ENCODE measurements at places on chromosomes 7 and 10.

DNA sequence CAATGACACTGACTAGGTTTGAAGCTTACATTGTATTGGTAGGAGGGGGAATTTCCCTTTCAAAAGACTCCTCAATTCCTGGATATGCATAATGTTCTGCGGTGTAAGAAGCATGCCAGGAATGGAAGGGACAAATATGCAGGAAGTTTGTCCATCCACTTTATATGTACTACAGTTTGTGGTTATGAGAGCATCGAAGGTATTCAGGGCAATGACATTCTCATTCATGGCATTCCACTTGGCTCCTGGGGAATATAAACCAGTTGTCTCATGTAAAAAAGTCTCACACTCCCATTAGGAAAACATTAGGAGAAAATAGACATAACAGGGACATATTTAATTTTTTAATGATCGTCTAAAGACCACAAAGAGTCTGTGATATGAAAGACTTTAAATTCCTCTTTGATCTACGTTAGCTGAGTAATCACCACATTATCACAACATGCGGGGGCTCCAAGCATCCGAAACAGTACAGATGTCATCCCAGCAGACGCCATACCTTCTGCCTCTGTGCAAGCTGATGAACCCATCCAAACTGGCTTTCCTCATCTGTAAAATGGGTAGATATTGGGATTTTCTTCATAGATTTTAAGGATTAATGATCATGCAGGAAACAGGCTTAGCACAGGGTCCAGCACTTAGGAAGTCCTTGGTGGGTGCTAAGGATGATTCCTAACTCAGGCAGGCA is 675.3 kb downstream of the INHBA start:
- no peak for DNase-seq

GRCh38 chr7:28688174-28688573 is 270.0 kb downstream of the TRIL start:
- no peak for DNase-seq

DNA sequence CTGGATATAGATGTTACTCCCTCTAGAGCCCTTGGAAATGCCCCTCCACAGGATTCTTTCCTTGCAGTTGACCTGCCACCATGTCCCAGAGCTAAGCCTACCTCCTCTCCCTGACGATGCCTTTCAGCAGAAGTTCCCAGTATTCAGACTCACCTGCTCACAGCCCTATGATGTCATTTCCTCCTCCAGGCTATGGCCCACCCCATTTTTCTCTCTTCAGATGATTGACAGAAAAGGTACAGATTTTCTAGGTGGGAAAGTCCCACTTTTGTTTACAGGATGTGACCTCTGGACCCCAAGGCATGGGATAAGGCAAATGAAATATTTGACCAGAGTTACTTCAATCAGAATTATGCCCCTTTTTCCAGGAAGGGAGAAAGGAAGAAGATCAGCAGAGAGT is 280.2 kb upstream of the PHYHIPL start:
- no peak for DNase-seq

- no peak for DNase-seq
These were observed 13.6 kb downstream of the STAMBPL1 start for GRCh38 chr10:88893611-88894010.

DNA sequence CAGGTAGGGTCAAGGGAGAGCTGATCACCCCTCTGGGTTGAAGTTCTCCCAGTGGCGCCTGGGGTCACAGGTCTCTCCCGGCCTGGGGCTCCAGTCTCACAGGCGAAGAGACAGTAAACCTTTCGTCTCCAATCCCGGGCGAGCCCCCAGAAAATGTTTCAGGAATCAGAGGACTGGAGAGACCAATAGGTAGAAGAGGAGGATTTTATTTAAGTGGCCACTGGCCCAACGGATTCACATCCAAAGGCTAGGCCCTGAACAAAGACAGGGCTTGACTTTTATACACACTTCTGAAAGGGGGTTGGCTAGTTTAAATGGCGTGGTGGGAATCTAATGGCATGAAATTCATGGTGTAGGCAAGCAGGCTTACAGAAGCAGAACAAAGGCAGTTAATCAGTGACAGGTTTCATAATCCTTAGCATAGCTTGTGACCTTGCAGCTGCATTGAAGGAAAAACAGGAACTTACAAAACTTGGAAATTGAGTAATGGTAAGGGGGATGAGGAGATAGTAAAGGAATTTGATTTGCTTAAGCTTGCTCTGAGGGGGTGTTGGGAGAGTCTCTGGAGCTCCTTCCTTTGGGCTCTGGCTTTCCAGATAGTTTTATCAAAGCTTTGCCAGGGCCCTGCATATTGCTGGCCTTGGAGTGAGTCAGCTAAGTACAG is 105.5 kb downstream of the TRIM24 start:
- DNase-seq: no peak

DNA sequence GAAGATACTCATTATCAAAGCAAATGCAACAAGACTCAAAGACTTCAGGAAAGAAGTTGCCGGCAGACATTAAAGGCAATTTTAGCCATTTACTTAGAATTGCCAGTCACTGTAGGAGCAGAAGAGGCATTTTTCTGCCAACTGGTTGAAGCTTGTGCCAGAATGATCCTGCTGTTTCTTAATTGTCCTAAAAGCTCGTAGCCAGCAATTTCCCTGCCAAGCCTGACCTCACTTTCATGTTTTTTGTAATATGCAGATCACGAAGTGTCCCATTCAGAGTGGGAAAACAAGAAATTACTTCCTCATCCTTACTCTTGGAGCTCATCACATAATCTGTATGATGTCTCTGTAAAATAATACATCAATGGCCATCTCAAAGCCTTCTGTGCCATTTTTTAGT is 130.9 kb upstream of the ANKRD1 start:
- DNase-seq: no peak

- DNase-seq: no peak
These were observed 87.1 kb upstream of the AFAP1L2 start for GRCh38 chr10:114491419-114491818.

GRCh38 chr7:19621740-19622139 is 87.1 kb downstream of the POLR1F start:
- DNase-seq: no peak

DNA sequence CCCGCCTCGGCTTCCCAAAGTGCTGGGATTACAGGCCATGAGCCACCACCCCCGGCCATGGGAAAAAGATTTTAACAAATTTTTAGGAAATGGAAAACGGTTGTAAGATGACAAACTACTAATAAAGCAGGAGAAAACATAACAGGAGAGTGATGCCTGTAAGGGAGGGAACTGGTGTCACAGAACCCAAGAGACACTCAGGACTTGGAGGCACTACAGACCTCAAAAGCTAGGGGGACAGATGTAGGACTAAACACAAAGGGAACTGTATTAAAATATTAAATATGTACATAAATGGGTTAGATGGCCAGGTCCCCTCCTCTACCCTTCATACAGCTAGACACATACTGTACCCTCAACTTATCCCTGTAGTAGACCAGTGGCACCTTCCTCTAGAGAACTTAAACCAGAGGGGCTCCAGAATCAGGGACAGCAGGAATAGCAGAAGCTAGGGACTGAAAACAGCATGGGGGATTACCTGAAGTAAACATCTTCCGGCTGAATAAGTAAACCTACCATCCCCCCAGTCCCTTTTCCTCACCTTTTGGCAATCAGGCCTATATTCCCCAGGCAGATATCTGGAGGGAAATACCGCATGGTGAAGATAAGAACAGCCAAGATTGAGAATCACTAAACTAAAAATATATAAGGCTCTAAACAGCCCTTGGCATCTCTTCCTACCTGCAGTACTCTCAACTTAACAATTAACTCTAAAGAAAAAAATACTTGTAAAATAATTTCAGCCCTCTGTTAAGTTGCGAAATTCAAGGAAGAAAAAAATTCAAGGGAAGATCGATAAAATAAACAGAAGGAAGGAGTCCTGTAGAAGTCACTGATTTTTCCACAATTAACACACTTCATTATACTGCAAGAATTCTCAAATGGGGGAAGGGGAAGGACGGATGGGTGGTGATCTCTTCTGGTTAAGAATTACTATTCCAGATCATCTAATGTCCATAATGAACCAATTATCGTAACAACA is 15.5 kb downstream of the TM9SF3 start:
- DNase-seq: no peak

GRCh38 chr7:150942591-150943452 is 35.3 kb downstream of the KCNH2 start:
- peak; percentile 28 for DNase-seq

DNA sequence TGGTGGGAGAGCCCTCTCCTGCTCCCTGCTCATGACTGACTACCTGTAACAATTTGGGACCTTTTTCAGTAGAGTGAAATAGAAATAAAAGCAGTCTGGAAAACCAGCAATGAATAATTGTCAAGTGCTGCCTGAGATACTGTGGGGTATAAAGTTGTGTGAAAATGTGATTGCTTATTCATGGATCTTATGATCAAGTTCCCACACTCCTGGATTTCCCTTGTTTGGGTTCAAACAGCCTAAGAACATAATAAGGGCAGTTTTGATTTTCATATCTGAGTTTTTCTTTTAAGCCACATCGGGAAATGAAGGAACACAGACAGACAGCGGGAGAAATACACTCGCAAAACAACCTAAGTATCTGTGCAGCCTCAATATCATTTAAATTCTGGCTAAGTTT is 52.9 kb downstream of the CALD1 start:
- no peak for DNase-seq

DNA sequence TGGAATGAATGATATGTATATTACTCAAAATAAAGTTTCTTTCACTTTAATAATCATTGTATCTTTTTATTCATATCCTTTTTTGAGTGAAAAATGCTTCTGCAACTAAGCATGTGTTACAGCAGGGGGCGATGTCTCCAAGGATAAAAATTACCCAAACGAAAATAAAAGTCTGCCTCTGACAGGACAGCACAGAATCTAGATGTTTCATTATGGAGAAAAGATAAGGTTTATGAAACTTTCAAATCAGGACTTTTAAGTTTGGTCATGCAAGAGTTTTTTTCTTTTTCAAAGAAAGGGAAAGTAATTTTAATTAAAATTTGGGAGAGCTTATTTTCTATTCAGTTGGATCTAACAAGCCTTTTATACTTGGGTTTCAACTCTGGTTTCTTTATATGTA is 48.4 kb downstream of the TES start:
- no peak for DNase-seq

DNA sequence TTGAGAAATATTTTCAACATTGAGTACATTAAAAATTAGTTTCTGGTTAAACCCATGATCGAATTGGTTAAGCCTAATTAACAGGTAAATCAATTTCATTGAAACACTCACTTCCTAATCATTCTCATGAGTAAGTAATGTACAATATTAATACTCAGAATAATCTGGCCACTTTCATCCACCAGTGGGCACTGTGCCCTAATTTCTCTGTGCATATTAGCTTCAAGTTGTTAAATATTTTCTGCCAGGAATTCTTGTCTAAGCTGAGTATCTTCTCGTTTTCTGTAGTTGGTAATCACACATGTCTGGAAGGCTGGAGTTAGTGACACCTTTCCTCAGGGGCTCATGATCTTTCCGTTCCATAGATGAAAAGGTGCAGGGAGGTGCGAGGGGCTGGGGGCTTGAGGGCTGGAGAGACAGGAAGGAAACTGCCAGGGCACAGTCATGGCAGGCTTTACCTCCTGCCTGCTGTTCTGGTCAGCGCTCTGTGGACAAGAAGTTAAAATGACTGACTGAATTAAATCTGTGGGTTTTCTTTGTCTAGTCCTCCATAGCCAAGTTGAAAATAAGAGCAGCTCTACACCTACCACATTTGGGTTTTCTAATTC is 71.9 kb downstream of the WIPF3 start:
- DNase-seq: no peak

- no peak for DNase-seq
These were observed 10.8 kb downstream of the ERLIN1 start for GRCh38 chr10:100174699-100175677.

DNA sequence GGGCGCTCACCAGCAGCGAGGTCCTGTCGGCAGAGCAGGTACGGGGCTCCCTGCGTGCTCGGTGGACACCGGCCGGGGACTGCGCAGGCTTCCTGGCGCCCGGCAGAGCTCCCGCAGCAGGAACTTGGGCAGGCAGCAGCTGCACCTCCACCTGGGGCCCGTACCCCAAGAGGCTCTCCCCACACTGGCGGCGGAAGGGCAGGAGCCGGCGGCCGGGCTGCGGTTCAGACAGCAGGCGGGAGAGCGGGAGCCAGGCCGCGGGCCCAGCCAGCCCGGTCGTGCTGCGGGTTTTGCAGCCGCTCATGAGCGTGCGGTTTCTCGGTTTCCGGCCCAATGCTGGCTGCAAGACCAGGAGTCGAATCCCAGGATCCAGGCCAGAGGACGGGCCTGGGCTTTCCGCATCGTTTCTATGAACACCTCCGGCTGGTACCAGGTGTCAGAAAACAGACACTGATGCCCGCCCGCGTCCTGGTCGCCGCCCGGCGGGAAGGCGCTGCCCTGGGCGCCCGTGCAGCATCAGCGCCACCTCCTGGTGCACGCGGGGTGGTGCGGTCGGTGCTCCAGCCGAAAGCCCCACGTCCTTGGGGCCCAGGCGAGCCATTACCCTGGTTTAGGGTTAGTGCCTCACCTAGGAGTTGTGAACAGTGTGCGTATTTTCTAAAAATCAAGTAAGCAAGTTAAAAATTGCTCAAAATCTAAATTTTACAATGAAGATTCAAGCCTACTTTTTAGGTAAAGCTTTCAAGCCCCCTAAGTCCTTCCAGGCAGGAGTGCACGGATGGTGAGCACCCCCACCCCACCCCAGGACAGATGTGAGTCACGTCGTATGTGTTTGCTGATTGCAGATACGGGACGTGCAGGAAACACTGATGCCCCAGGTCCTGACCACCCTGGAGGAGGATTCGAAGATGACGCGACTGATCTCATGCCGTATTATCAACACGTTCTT is 47.4 kb upstream of the PRKAR1B start:
- DNase-seq: peak; percentile 84

DNA sequence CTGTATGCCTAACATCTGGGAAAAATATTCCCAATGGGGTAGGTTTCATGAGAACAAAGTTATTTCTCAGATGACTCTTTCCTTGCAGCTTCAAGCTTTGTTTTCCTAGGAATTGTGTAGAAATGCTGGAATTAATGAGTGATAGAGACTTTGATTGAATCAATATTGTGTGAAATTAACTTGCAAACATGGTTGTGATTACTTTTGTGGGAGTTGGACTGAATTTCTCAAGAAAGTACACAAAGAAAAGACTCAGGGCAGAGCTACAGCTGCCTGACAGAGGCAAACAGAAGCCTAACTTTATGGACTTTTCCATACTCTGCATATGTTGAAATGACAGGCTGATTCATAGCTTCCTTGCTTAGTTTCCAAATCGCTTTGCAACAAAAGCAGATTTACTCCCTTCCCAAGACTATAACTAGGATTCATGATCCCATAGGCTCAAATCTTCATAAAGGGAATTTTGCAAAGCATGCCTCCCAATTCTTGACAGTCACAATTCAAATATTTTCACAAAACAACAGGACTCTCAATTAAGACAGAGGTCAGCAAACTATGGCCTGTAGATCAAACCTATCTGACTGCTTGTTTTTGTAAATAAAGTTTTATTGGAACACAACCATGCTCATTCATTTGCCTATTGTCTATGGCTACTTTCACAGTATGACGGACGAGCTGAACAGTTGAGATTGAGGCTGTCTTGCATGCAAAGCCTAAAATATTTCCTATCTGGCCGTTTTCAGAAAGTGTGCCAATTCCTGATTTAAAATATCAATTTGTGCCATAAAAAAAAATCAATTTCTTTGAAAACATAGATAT is 27.6 kb downstream of the NRP1 start:
- no peak for DNase-seq
